ENCODE measurements at places on chromosomes 5 and 9.

DNA sequence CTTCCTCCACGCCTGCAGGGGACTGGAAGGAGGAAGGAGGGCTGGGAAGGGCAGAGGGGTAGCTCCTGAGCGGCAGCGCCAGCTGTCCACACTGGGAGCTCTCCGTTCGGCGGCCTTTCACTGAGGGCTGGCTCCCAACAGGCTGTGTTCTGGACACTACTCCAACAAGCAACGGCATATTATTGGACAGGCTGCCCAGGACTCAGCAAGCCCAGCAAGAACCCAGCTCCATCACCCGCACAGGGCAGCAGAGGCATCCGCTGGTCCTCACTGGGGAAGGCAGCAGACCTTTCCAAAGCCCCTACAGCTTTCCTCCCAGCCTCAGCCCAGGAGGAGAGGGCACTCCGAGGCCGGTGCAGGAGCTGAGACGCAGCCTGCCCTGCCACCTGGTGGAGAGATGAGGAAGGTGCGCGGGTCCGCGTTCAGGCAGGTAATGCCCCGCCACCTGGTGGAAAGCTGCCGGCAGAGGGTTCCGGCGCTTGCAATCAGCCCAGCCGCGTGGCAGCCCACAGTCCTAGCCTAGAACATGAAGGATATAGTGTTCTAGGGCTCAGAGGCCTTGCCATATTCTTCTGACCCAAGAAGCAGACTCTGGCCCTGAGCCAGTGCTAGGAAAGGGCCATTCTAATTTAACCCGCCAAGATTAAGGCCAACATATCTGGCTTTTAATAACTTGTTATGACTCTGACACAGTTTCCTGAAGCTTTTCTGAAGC is 74.4 kb downstream of the NRG2 start:
- peak; percentile 79 for DNase-seq

DNA sequence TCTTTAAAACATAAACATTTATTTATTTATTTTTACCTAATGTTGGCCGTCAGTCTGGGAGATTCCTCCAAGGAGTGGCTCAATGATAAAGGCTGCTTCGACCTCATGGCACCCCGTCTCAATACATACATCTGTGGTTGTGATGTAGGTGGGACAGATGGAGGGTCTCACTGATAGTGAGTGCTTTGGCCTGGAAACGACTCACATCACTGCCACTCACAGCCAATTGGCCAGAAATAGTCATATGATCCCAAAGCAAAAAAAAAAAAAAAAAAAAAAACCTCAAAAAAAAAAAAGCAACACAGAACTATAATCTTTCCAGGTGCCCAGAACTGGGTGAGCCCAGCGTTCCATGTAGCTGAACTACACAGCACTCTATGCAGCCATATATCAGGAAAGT is 125.4 kb downstream of the PSAT1 start:
- DNase-seq = no peak

GRCh38 chr5:138102454-138103318 is 18.9 kb downstream of the WNT8A start:
- DNase-seq = no peak

- DNase-seq = no peak
These were observed 274.9 kb downstream of the PIK3R1 start for GRCh38 chr5:68490406-68490805.

DNA sequence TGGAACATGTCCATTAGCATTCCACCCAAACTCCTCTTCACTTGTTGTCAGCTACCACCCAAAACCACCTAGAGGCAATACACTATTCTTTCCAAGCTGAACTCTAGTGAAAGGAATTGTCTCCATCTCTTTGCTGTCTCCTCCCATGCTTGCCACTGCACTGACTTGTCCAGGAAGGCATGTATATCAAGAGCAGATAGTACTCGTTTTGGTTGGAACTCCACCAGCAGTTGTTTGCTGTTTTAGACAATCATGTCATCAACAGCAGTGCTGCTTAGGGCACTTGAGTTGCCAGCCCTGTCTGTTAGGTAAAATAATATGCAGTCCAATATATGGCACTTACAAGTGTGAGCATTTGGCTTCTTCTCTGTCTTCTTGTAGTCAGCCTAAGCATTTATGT is 80.0 kb upstream of the SAP30L start:
- DNase-seq = no peak

GRCh38 chr5:168195110-168195509 is 96.3 kb upstream of the WWC1 start:
- no peak for DNase-seq

- DNase-seq = no peak
These were observed 31.0 kb upstream of the RPS23 start for GRCh38 chr5:82309091-82309531.

GRCh38 chr5:40043916-40044315 is 619.1 kb upstream of the DAB2 start:
- no peak for DNase-seq

DNA sequence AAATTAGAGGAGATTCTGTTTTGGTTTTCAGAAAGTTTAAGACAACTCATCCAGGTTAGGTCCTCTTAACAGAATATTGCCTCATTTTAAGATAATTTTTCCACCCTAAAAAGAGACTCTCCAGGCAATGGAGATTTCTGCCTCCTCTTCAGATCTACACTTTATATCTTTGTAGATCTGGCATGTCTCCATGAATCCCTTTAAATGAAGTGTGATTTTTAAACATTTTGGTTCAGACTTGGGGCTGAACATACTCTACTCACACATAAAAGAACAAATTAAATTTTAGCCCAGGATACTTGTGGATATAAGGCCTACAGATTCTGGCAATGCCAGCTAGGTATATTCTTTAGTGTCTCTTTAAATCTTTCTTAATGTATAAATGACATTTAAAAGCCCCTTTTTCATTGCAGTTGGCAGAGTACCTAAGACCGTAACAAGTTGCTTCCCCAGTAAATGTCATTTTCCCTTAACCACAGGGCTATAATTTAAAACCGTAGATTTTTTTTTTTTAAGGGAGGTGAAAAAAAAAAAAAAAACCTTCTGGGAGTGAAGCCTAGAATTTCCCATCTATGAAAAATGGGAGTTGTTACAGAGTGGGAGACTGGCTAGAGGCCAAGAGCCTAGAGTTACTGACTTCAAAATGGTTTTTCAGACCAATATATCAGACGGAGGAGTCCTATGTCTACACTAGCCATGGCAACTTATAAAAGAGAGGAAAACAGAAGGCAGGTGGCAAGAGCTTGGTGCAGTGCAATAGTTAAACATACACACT is 207.8 kb upstream of the TARS1 start:
- no peak for DNase-seq

DNA sequence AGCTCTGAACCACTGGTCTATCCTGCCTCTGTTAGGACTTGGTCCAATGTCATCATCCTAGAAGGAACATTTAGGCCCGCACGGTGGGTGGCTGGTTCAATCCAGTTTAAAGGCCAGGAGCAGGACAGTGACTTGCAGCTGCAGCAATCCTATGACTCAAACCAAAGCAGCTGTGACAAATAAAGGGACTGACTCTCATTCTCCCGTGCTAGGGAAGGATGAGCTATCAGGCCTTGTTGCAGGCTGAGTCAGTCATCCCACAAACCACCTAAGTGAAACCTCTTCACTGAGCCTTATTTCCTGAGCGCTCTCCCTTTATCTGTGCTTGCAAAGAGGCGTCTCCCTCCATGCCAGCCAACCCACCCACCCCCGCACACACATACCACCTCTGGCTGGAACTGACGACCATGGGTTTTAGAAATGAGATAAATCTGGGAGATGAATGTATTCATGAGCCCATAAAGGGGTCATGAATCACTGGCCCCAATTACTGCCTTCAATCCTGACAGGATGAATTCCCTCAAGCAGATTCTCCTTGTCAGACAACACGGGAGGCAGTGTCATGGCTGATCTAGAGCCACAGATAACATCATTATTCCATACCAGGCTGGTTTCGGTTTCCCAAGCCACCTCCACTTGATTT is 93.4 kb downstream of the KCNIP1 start:
- DNase-seq = no peak

GRCh38 chr9:91515074-91515687 is 91.5 kb upstream of the NFIL3 start:
- no peak for DNase-seq

- no peak for DNase-seq
These were observed 10.4 kb downstream of the MED27 start for GRCh38 chr9:132069046-132069898.

GRCh38 chr5:34015120-34015822 is 7.4 kb upstream of the AMACR start:
- DNase-seq = no peak

DNA sequence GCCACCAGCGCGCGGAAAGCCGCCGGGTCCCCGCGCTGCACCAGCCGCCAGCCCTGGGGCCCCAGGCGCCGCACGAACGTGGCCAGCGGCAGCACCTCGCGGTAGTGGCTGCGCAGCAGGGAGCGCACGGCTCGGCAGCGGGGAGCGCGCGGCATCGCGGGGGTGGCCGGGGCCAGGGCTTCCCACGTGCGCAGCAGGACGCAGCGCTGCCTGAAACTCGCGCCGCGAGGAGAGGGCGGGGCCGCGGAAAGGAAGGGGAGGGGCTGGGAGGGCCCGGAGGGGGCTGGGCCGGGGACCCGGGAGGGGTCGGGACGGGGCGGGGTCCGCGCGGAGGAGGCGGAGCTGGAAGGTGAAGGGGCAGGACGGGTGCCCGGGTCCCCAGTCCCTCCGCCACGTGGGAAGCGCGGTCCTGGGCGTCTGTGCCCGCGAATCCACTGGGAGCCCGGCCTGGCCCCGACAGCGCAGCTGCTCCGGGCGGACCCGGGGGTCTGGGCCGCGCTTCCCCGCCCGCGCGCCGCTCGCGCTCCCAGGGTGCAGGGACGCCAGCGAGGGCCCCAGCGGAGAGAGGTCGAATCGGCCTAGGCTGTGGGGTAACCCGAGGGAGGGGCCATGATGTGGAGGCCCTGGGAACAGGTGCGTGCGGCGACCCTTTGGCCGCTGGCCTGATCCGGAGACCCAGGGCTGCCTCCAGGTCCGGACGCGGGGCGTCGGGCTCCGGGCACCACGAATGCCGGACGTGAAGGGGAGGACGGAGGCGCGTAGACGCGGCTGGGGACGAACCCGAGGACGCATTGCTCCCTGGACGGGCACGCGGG is at the start of gene TERT:
Gene TERT, minus strand, starts transcription at position 234 of the 815 bp plus-strand sequence. Its CDS starts 79 bp downstream, at position 155.
- DNase-seq = peak; percentile 67

GRCh38 chr5:140351609-140352334 is 5.4 kb upstream of the HBEGF start:
- peak; percentile 49 for DNase-seq

DNA sequence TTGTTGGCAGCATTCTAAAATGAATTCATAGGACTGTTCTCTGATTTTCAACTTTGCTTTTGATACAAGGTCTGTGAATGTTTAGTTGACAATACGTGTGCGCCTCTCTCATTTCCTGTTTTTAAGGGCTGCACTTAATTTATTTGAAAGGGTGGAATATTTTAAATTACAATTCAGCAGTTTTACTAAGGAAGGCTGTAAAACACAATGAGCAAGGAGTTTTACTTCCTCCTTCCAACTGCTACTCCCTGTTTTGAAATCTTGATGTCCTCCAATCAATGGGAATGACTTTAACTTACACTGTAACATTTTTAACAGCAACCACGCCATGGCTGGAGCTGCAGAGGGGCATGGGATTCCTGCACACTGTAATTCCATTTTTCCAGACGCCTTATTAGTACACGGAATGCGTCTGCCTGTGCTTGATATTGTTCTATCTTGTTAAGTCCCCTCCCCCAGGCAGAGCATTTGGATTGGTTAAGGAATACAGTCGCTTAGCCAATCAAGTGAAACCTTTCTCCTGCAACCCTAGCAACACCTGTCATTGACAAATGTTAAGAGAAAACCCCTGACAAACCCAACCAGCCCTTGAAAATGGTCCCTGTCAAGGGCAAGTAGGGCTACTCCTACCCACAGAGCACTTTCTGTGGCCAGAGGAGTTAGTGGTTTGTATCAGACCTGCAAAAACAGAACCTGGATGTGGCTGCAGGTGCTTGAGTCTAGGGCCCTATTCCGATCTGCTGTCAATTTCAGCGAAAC is 12.5 kb upstream of the ZSWIM6 start:
- no peak for DNase-seq

DNA sequence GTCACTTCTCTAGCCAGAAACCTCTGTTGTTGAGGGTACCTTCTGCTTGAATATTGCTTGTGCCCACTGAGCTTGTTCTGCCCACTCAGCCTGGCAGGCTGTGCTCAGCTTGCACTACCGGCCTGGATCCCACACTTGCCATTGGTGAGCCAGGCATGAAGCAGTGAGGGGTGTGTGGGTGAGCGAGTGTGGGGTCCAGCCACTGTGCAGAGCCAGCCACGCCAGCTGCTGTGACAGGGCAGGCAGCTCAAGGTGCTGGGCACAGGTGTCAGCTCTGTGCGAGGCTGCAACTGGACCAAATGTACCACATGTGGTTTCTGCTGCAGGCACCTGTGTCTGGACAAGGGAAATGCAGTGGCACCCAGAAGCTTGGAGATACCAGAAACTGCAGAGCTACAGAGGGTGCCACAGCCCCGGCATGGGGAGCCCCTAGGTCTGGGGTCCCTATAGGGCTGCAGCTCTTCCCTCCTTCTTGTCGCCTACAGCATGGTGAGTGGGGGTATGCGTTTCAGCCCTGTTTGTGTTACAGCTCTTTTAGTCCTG is 305.1 kb upstream of the RIOK2 start:
- DNase-seq = no peak

DNA sequence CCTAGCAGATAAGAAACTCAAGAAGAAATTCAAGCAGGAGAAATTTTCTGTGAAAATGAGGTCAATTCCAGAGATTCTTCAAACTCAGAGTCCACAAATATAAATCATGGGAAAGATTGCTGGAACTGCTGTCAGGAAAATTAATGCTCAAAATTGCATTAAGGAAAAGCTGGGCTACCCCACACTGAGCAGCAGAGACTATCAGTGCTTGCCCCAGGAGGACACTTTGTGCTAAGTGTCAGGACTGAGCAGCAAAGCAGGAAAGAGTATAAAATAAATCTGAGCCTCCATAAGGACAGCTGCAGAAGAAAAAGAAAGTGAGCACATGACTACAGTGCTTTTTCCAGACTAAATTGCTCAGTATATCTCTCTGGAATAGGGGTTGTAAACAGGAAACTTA is 81.6 kb downstream of the RGS7BP start:
- no peak for DNase-seq

DNA sequence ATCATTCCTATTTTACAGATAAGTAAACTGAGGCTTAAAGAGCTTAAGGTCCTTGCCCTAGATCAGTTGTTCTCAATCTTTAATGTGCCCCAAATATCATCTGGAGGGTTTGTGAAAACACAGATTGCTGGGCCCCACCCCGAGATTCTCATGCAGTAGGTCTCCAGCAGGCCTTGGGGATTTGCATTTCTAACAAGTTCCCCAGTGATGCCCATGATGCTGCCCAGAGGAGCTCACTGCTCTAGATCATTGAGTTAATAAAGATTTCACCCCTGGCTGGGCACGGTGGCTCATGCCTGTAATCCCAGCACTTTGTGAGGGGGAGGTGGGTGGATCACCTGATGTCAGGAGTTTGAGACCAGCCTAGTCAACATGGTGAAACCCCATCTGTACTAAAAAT is 42.8 kb upstream of the RAD23B start:
- DNase-seq = no peak

GRCh38 chr5:4571248-4571948 is 568.7 kb upstream of the ADAMTS16 start:
- DNase-seq = no peak

- DNase-seq = no peak
These were observed 24.2 kb upstream of the TMEM250 start for GRCh38 chr9:136142859-136143214.
